ENCODE measurements at places on chromosomes 6 and 20.

- no peak for DNase-seq
These were observed 136.4 kb downstream of the OR2B2 start for GRCh38 chr6:27775796-27776184.

DNA sequence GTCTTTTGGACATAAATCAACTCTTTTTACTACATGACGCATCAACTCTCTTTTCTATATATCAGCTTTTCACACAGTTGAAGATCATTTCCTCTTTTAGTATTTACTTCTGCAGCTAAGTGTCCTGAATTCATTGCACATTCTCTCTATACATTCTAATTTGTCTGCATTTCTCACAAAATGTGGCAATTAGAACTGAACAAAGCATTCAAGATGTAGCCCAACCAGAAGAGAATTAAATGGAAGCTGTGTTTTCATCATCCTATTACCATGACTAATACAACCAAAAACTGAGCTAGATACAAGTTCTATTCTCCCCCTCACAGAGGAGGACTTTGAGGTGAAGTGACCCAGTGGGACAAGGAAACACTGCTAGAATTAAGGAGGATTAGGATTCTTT lies 86.9 kb downstream of the PLCG1 start:
- no peak for DNase-seq

GRCh38 chr20:63316502-63316921 lies 23.5 kb downstream of the COL20A1 start:
- DNase-seq, result no peak

- no peak for DNase-seq
These were observed 51.6 kb upstream of the RIN2 start for GRCh38 chr20:19706463-19706862.

DNA sequence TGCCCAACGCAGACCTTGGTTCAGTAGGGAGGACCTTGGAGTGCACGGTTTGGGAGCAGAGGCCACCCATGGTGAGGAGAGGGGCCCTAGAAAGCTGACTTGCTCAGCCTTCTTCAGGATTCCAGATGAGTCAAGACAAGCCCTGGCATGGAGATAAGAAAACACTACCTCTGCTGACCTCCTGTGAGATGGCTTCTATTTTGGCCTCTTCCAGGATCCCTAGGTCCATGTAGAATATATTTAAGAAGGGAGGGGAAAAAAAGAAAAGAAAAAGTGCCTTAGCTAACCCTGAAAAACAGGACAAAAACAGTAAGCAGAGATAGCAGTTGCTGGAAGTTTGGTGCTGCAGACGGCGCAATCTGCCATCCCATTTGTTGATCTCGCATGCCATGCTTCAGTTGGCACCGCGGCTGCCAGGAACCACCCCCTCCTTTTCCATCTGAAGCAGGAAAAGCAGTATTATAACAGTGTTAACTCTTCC lies 100.0 kb downstream of the ARMC2 start:
- DNase-seq, result no peak

- DNase-seq, result no peak
These were observed 53.2 kb downstream of the MRAP2 start for GRCh38 chr6:84086545-84087429.

DNA sequence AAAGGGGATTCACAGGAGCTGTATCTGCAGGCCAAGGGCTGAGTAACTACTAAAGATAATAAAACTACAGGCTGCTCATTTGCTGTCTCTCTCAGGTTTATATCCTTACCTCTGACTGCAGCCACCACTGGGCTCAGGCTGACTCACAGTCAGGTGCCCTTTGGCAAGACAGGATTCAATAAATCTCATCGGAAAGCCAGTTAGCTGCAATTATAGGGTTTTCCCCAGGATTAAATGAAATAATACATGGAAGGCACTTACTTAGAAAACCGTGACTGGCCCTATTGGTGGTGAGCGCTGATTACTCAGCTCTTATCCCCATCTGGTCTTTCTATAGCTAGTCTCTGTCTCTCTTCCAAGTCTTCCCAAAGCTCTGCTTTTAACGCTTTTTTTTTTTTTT lies 26.4 kb downstream of the RMND1 start:
- no peak for DNase-seq

GRCh38 chr6:71965404-71965803 lies 79.1 kb downstream of the RIMS1 start:
- no peak for DNase-seq

DNA sequence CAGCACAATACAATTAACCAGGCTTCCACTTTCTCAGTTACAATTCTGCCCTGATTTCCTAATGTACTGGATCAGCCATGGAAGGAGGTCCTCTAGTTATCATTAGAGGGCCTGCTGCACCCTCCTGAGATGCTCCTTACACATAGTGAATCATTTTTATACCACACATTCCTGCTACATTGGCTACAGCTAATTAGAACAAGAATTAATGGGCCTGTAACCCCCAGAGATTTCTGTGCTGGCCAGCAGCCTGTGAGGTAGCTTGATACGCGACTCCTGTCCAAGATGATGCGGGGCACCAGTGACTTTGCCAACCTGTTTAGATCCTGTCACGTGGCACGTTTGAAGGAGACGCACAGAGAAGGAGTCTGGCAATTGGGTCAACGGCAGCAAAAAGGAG lies 422.8 kb downstream of the EPM2A start:
- DNase-seq, result no peak

- DNase-seq, result no peak
These were observed 31.7 kb upstream of the ASXL1 start for GRCh38 chr20:32326504-32326845.

DNA sequence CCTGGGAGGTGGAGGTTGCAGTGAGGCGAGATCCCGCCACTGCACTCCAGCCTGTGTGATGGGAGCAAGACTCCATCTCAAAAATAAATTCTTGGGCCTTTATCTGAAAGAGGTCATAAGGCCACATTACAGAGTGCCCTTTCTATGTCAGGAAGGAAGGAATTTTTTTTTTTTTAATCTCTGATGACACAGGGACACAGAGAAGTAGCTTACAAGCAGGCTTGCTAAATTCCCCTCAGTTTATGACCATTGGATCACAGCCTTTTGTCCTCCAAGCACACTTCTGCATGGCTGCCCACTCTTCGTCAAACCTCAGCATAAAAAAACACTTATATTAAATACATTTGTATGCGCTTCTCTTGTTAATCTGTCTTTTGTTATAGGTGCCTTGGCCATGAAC lies 7.5 kb upstream of the IFNGR1 start:
- no peak for DNase-seq

DNA sequence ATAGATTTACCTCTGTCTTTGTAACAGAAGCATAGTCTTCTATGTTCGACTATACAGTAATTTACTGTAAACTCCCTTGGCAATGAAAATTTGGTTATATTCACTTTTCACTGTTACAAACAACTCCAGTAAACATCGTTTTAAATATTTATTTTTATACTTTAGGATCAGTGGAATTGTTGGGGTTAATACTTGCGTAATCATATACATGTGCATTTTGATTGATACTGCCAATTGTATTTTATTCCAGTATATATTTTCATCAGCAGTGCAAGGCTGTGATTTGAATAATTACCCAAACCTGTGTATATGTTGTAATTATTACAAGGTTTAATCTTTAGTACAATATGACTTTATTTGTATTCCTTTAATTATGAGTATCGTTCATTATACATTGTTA lies 255.7 kb downstream of the ARID1B start:
- DNase-seq, result no peak

- DNase-seq, result no peak
These were observed 49.7 kb downstream of the TOP1 start for GRCh38 chr20:41078329-41078728.

DNA sequence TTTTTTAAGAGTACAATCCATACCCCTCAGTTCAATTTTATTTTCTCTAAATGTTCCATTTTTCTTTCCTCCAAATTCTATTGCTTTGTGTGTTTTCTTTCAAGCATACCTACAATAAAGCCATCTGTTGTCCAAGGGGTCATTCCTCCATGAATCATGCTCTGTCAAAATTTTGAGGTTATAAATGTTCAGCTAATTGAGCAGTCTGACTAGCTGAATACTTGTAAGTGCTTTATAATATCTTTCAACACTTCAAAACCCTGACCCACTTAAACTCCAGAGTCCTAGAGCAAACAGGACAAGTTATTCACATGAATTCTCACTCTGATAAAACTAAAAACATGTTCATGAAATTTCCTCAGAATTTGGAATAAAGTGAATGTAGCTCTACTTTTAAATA lies 33.4 kb upstream of the EYA4 start:
- no peak for DNase-seq

DNA sequence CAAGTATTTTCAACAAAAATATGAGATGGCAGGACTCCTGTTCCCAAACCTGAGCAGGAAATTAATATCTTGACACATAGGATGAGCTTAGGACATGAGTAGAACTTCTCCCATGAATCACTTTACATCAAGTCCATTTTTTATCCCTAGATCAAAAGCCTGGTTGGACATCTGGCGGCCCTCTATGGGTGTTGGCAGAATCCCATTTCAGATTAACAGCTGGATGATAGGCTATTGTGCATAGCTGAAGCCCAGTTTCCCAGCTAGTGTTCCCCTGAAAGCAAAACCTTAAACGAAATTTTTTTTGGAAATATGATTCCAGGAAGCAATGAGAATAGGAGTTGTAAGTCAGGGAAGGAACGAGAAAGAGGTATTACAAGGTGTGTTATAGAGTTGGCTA lies 449.4 kb upstream of the CHD6 start:
- DNase-seq, result no peak

GRCh38 chr6:170209354-170210025 lies 81.4 kb downstream of the DLL1 start:
- DNase-seq, result peak; percentile 15

GRCh38 chr20:11585752-11586352 lies 331.8 kb upstream of the BTBD3 start:
- no peak for DNase-seq

DNA sequence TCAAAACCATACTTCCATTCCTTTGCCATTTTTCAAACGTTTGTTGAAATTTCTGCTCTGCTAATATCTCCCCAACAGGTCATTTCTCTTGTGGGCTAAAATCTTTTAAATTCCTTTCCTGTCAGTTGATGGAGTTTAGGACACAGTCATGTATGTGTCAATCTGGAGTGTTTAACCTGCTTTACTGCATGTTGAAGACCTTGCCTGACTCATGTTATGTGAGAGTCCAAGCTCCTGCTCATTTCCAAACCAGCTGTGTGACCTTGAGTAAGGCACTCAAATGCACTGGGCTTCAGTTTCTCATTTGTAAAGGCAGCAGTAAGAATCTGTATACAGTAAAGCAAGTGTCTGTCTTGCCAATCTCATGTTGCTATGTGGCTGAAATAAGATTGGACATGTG lies 171.9 kb upstream of the SPACA1 start:
- no peak for DNase-seq

GRCh38 chr20:41654884-41655283 lies 36.7 kb upstream of the CHD6 start:
- DNase-seq, result no peak
